ENCODE measurements at places on chromosomes 16 and 17. TPM values are rescaled to one million over a fixed set of nuclear protein-coding genes. Genes with fewer than 3 reads are reported as not detected.

MYH3 gene
- 6.4 TPM for polyA plus RNA-seq

MPP3 gene
- polyA plus RNA-seq, result 13.6 TPM

NOL3 gene
- 6.4 TPM for polyA plus RNA-seq

GNG13 gene
- polyA plus RNA-seq, result 0.42 TPM

MRC2 gene
- polyA plus RNA-seq, result 54.6 TPM

NRN1L gene
- polyA plus RNA-seq, result not detected

YBX2 gene
- 4.1 TPM for polyA plus RNA-seq

PSME3 gene
- 108 TPM for polyA plus RNA-seq

DDX28 gene
- polyA plus RNA-seq, result 8.8 TPM

CD300C gene
- 0.18 TPM for polyA plus RNA-seq

LRRC45 gene
- polyA plus RNA-seq, result 10.4 TPM

ADGRG1 gene
- polyA plus RNA-seq, result 74.1 TPM

RAB11FIP4 gene
- polyA plus RNA-seq, result 16.3 TPM

TMEM100 gene
- polyA plus RNA-seq, result 61.9 TPM

ZFP3 gene
- 19.1 TPM for polyA plus RNA-seq

ANTKMT gene
- polyA plus RNA-seq, result 9.0 TPM

HS3ST3A1 gene
- polyA plus RNA-seq, result 1.6 TPM

NOB1 gene
- polyA plus RNA-seq, result 66.0 TPM

Measured in left kidney (tissue), 8 donors.